Stimulated activated CD4-positive, alpha-beta T cell treated with anti-CD3 and anti-CD28 coated beads, Interleukin-15, amount 100 ng/mL, for 1 hour (primary cell): ENCODE measurements at places on chromosomes 6 and 20.

DNA sequence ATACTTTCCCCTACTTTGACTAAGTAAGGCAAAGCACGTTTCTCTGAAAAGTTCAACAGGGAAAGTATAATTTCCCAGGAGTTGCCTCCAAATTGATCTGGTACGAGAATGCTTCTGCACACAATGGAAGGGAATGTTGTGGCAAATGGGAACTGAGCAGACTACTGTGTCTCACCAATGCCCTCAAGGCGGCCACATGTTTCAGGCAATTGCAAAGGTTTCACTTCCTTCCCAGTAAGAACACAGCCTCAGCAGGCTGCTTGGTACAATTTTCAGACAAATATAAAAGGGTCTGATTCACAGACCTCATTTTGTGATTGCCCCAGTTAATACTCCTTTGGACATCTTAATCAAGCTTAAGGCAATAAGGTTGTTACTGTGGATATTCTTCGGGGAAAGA is 71.2 kb downstream of the KIAA0319 start:
- no peak for DNase-seq

- no peak for DNase-seq
Measured at GRCh38 chr20:46128310-46129151, 10.4 kb downstream of the CD40 start.

DNA sequence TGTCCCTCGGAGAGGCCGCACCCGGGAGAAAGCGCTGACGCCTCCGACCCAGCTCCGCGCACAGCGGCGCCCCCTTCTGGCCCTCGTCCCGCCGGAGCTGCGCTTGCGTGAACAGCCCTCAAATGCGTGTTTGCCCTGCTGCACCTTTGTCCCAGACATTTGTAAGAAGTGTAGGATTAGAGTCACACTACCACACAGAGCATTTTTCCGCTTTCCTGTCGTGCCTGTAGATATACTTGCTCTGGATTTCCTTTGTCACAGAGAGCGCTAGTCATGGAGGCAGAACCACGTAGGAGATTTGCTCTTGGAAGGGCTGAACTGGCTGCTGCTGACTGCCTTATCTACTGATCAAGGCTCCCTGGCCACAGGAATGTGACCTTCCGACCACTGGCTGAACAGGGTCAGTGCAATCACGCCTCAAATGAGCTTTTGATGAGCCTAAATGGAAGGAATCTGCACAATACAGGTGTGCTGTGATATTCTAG is 62.3 kb downstream of the PAX1 start:
- no peak for DNase-seq

- no peak for DNase-seq
Measured at GRCh38 chr20:58716476-58717277, 24.1 kb downstream of the NPEPL1 start.

DNA sequence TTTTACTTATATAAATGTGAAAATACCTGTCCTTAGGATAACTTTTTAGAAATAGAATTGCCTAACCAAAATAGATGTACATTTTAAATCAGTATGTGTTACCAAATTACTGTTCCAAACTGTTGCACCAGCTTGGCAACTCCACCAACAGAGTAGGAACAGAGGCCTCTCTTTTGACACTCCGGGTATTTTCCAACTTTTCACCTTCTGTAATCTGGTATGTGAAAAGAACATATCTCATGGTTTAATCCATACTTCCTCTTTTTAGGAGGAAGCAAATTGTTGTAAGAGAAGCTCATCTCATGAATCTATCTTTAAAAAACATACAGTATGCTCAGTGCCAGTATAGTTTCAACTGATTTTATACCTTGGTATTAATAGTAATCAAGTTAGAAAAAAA is 24.9 kb downstream of the RNF144B start:
- DNase-seq, result no peak

DNA sequence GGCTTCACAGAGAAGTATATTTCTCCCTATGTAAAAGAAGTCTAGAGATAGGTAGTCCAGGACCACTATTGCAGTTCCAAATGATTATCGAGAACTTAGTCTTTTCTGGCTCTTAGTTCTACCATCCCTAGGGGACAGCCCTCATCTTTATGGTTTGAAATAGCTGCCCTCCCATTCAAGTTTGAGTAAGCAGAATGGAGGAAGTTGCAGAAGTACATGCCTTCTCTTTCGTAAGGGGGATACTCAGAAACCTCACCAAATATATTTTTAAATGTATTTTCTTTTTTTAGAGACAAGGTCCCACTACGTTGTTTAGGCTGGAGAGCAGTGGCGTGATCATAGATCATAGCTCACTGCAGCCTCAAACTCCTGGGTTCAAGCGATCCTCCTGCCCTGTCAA is 236.8 kb upstream of the RREB1 start:
- no peak for DNase-seq

DNA sequence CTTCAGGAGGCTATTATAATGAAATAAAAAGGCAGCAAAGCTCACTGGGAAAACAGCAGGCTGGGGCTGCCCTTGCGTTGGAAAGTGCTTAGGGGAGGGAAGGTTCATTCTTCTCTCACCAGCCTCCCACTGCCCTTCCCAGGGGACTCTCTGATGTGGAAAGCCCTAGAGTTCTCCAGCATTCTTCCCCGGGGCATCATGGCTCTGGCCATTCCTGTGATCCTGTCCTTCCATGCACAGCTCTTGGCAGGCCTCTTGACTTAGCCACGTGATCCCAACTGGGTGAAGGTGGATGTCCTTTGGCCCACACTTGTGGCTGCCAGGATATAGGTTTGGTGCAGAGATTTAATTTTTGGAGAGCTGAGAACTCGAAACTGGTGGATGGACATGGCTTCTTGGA is 58.0 kb upstream of the ZNF831 start:
- DNase-seq, result no peak

DNA sequence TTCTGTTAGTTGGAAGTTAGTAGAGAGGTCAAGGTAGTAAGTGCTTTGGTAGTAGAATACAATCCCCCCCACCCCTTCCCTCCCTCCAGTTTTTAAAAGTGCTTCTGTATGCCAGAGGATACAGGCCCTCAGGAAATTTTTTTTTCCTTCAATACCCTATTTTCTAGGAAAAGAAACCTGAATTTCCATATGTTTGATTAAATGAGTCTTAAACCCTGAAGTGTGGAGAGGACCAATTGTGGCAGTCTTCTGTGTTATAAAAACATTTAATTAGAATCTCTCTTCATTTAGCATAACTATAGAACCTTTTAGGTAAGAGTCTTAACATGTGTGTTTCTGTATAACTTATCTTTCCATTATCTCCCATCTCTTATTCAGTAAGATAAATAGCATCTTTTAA is 59.5 kb downstream of the ZNF292 start:
- DNase-seq, result no peak

- DNase-seq, result no peak
Measured at GRCh38 chr6:161671117-161671516, 397.3 kb upstream of the AGPAT4 start.

- no peak for DNase-seq
Measured at GRCh38 chr6:91562955-91563354, 976.1 kb upstream of the MAP3K7 start.

DNA sequence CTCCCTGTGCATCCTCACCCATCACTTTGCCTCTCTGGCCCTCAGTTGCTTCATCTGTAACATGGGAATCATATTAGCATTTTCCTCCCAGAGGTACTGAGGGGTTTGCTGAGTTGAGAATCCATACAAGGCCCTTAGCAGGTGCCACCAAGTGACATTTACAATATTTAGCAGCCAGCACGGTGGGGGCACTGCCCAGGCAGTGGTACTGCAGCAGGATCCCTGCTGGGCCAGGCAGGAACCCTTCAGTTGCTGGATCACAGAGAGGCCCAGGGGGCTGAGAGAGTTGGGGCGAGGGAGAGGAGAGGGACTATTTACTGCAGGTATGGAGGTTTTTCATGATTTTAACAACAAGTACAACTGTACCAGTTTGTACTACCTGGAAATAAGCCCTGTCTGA is 65.9 kb downstream of the CDH22 start:
- DNase-seq, result no peak

GRCh38 chr6:39790772-39791171 is 1.4 kb upstream of the DAAM2 start:
- DNase-seq, result no peak

GRCh38 chr6:125230674-125231073 is 71.1 kb downstream of the HDDC2 start:
- no peak for DNase-seq

DNA sequence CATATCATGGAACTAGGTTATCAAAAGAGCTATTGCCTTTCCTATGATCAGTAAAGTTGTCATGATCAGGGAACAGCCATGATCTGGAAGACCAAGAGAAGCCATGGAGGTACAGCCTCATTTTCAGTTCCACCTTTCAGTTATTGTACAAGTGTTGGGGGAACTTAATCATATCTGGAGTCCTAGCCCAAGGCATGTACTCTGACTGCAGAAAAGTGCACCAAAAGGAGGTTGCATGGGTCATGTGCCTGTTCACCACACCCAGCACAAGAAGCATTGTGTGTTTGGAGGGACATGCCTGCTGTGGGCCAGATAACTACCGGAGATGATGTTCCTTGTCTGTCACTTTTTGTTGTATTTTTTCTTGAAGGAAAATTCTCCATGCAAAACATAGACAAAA is 185.8 kb upstream of the MAN1A1 start:
- DNase-seq, result no peak

DNA sequence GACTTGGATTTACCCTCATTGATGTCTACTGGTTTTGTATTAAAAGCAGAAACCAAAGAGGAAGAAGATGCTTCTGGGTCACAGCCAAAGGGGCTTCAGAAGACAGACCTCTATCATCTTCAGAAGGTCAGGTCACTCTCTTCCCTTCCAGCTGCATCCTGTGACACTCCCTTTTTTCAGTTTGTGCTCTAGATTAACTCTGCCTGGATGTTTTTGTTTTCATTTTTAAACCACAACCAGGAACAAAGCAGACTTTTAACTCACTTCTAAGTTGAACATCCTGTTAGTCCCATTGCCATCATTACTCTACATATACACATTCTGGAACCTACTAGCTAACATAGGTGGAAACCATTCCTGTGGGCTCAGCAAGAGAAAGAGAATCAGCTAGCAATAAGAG is 45.2 kb downstream of the AKIRIN2 start:
- DNase-seq, result no peak

- DNase-seq, result no peak
Measured at GRCh38 chr6:167588920-167589614, 237.6 kb upstream of the AFDN start.

DNA sequence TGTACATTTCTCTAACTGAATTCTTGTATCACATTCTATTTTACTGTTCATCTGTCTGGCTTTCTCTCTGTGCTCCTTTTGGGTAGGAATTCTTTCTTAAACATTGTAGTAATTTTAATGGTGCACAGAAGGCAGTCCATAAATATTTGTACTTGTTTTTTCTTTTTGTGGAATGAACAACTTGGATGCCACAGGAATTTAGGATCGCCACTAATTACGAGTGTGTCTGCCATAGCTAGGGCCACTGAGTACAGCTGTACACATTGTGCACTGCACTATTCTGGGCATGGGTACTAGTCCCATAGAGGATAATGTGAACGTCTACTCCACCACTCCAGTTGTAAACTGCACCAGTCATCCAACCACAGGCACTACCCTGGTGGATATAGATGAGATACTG is 39.3 kb upstream of the TMEM200A start:
- DNase-seq, result no peak

DNA sequence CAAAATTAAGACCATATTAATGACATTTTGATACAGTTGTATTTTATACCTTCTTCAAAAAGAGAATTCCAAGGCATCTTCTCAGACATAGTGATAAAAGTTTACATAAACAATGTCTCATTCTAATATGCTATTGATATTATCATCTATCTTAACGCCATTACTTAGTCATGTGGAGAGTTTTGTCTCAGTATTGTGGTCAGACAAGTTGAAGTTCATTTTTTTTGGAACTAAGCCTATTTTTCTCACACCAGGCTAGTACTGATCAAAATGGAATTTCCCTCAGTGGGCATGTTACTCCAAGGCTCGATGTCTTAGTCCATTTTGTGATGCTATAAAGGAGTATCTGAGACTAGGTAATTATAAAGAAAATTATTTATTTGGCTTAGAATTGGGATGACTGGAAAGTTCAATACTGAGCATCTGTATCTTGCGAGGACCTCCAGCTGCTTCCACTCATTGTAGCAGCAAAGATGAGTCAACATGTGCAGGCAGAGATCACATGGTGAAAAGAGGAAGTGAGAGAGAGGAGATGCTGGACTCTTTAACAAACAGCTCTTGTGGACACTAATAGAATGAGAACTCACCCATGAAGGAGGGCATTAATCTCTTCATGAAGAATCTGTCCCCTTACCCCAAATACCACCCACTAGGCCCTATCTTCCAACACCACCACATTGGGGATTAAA is 825.5 kb upstream of the MANEA start:
- no peak for DNase-seq

- DNase-seq, result no peak
Measured at GRCh38 chr6:79071547-79071946, 6.5 kb downstream of the PHIP start.
